ENCODE measurements at places on chromosomes 7 and 10.

DNA sequence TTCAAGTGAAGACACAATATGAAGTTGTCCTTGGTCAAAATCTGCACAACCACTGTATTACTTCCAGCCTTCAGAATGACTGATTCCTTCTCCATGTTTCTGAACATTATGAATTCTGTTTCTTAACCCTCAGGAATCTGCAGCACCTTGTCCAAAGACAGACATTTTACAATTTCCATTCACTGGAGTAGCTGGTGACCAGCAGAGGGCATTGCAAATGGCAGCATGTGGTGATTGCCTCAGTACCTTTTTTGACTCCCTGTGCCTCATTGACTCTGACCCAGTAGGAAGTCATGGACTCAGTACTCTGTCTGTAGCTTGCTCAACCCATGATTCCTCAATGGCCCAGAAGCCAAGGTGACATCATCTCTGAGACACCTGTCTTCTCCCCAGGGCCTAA, 879 bp upstream of the VPS41 start:
- DNase-seq: no peak
- peaks cover 34% of the 10 kb centered on the region for H3K4me1 ChIP-seq
- no peaks in the 10 kb centered on the region for H3K36me3 ChIP-seq
- peaks cover 5% of the 10 kb centered on the region for H3K27me3 ChIP-seq
- no peak overlapping the region for H3K27ac ChIP-seq

DNA sequence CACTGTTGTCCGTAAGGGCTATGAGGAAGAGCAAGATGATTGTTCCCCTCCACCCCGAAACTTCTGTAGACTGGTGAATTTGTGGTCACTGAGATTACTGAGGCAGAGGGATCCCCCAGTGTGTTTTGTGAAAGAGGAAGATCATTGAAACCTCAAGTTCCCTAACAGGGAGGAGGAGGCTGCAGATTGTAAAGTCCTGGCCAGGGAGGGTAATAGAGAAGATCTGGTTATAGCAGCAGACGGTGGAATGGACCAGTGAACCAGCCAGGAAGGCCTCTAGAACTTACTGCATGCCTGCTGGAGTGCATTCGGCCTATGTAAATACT, 31.1 kb downstream of the LMTK2 start:
- H3K27ac ChIP-seq: no peak overlapping the region
- H3K4me1 ChIP-seq: peaks cover 20% of the 10 kb centered on the region
- peaks cover 18% of the 10 kb centered on the region for H3K36me3 ChIP-seq

DNA sequence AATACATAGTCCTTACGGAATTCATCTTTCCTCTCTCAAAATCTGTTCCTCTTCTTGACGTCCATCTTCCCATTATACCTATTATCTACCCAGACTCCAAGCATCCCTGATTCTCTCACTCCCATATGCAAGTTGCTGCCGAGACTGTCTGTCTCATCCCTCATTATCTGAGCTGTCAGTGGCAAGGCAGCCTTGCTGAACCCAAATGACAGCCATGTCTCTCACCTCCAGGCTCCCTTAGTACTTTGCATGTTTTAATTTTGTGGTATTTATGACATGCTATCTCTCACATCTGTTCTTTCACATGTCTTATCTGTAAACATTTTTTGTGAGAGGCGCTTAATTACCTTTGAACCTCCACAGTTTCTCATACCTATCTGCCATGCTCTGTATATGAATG, 54.4 kb upstream of the IFRD1 start:
- no peaks in the 10 kb centered on the region for H3K36me3 ChIP-seq
- no peak overlapping the region for H3K4me3 ChIP-seq
- peaks cover 25% of the 10 kb centered on the region for H3K4me1 ChIP-seq

GRCh38 chr10:96746503-96746902, 26.2 kb upstream of the PIK3AP1 start:
- H3K36me3 ChIP-seq: no peaks in the 10 kb centered on the region
- H3K27ac ChIP-seq: no peak overlapping the region
- peaks cover 8% of the 10 kb centered on the region for H3K27me3 ChIP-seq
- H3K4me1 ChIP-seq: peaks cover 11% of the 10 kb centered on the region

GRCh38 chr10:127278001-127278400, 81.6 kb upstream of the INSYN2A start:
- H3K4me1 ChIP-seq: no peaks in the 10 kb centered on the region
- no peak overlapping the region for H3K27ac ChIP-seq
- no peak overlapping the region for H3K4me3 ChIP-seq
- H3K36me3 ChIP-seq: no peaks in the 10 kb centered on the region
